HepG2 (cell line): ENCODE measurements at places on chromosomes 13 and 19. TPM values are rescaled to one million over a fixed set of nuclear protein-coding genes. Genes with fewer than 3 reads are reported as not detected.

DNA sequence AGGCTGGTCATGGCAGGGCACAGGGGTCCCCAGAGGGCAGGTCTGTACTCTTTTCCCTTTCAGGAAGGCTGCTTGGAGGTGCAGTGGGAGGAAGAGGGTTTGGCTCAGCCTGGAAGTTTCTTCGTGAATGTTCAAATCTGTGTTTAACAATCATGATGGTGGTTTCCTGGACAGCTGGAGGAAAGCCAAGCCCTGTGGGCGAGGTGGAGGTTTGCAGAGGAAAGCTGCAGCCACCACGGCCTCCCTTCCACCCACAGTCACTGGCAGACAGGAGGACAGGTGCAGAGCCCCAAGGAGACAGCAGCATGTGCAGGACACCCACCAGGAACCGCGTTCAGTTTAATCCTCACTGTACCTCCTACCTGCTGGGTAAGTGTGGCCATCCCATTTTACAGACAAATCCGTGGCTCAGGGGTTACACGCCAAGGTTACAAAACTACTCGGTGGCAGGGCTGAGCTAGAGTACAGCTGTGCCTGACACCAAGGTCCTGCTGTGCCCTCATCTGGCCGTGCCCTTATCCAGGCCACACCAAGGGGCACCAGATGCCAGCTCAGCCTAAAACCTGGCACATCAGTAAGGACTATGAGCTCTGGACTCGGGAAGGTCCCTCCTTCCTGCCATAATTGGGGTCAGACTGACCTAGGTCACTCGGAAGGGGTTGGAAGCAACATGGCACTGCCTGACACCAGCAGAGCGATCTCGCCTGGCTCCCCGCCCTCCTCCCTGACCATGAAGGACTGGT lies 34.1 kb downstream of the SUGP2 start:
- H3K36me3 ChIP-seq: peaks cover 32% of the 10 kb centered on the region
- no peaks in the 10 kb centered on the region for H3K27me3 ChIP-seq
- DNase-seq: no peak
- no peaks in the 10 kb centered on the region for H3K4me1 ChIP-seq

GRCh38 chr19:45446295-45446694 lies 21.5 kb upstream of the FOSB start:
- H3K36me3 ChIP-seq: no peaks in the 10 kb centered on the region
- H3K27me3 ChIP-seq: no peaks in the 10 kb centered on the region; the same call in 1 of the 2 replicates
- DNase-seq: peak; percentile 63
- no peak overlapping the region for H3K27ac ChIP-seq
- H3K4me3 ChIP-seq: no peak overlapping the region

DNA sequence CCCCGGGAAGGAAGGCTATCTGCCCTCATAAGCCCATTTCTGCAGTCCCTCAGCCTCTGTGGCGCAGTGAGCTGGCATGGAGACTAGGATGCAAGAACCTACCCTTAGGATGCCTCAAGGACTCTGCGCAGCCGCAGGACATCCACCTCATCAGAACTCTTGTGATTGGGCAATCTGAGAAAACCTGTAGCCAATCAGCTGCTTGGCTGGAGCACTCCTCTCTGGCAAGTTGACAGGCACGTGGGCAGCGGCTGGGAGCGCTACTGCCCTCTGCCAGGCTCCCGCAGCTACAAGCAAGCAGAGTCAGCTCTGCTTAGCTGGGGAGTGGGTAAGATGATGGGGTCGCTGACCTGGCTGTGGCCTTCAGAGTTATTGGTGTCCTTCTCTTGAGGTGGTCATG lies 1.5 kb upstream of the ECSIT start:
- no peaks in the 10 kb centered on the region for H3K27me3 ChIP-seq
- no peaks in the 10 kb centered on the region for H3K36me3 ChIP-seq
- H3K4me3 ChIP-seq: no peak overlapping the region
- peak; percentile 95 for DNase-seq
- H3K27ac ChIP-seq: no peak overlapping the region

GRCh38 chr13:50379584-50379983 lies 364.3 kb downstream of the KCNRG start:
- no peak overlapping the region for H3K4me3 ChIP-seq
- no peak for DNase-seq
- no peak overlapping the region for H3K27ac ChIP-seq
- no peaks in the 10 kb centered on the region for H3K36me3 ChIP-seq
- H3K4me1 ChIP-seq: peaks cover 17% of the 10 kb centered on the region

DNA sequence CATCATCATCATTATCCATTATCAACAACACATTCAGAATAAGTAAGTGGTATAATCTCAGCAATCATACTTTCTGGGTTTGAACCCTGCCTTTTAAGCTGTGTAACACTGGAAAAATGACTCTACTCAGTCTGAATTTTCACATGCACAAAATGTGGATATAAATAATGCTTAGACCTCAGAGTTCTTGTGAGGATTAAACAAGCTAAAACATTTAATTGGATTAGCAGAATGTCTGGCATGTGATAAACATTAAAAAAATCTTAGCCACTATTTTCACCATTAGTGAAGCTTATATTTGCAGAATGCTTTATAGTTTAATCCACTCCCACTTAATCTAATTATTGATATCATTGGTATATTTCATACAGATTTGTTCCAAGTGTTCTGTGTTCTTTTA lies 412.3 kb downstream of the RFC3 start:
- no peak overlapping the region for H3K27ac ChIP-seq
- no peak overlapping the region for H3K4me3 ChIP-seq
- no peaks in the 10 kb centered on the region for H3K36me3 ChIP-seq
- H3K4me1 ChIP-seq: no peaks in the 10 kb centered on the region
- H3K27me3 ChIP-seq: no peaks in the 10 kb centered on the region
- no peak for DNase-seq

- H3K36me3 ChIP-seq: peaks cover 2% of the 10 kb centered on the region; the same call in 1 of the 2 replicates
- no peaks in the 10 kb centered on the region for H3K4me1 ChIP-seq
- no peaks in the 10 kb centered on the region; the same call in 1 of the 2 replicates for H3K27me3 ChIP-seq
- H3K27ac ChIP-seq: no peak overlapping the region
Measured at GRCh38 chr13:72823724-72824123, 41.8 kb downstream of the PIBF1 start.

- H3K36me3 ChIP-seq: peaks cover 2% of the 10 kb centered on the region; the same call in 1 of the 2 replicates
- peak within 1 kb of the TSS; percentile 98 for H3K27ac ChIP-seq
- H3K27me3 ChIP-seq: no peaks in the 10 kb centered on the region; the same call in 2 of the 3 replicates
- DNase-seq: peak; percentile 70
- H3K4me1 ChIP-seq: peaks cover 51% of the 10 kb centered on the region
Measured at GRCh38 chr19:1248139-1248785, at the start of gene MIDN. TSS of gene MIDN (plus strand) at chr19:1248583. CDS start at chr19:1250297, 1,714 bp downstream.

DNA sequence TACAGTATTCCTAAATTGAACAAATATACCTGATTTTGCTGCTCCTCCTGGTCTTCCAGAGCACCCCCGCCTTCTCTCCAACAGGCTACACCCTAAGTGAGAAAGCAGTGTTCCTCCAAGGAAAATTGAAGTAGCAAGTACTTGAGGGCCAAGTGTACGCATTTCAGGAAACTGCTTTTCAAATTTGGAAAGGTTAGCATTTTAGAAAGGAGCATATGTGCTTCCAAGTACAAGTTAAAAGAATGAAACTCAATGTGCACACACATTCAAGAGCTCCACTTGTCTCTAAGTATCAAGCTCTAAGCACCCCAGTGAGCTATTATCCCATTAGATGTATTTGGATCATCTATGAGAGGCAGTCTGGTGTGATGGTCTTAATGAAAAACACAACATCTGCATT lies 25.8 kb downstream of the LHFPL6 start:
- DNase-seq: no peak
- H3K36me3 ChIP-seq: no peaks in the 10 kb centered on the region
- no peaks in the 10 kb centered on the region for H3K27me3 ChIP-seq
- H3K4me1 ChIP-seq: no peaks in the 10 kb centered on the region
- H3K4me3 ChIP-seq: no peak overlapping the region
- no peak overlapping the region for H3K27ac ChIP-seq

GRCh38 chr13:36673838-36674326 lies at the start of gene SERTM1:
TSS of gene SERTM1 (plus strand) at chr13:36674020. CDS start at chr13:36695079, 21,059 bp downstream.
- DNase-seq: no peak
- H3K4me3 ChIP-seq: no peak within 1 kb of the TSS
- H3K27ac ChIP-seq: no peak within 1 kb of the TSS
- H3K36me3 ChIP-seq: no peaks in the 10 kb centered on the region

GRCh38 chr13:22405891-22406290 lies 735.0 kb downstream of the FGF9 start:
- no peaks in the 10 kb centered on the region for H3K4me1 ChIP-seq
- DNase-seq: no peak
- H3K4me3 ChIP-seq: no peak overlapping the region
- no peak overlapping the region for H3K27ac ChIP-seq

DDA1 gene
- 17.5 and 24.5 TPM in 2 replicates for total RNA-seq

EEF1AKMT1 gene
- 16.1 and 23.5 TPM in 2 replicates for total RNA-seq

MZF1 gene
- 1.3 and 3.1 TPM in 2 replicates for total RNA-seq

MZT1 gene
- total RNA-seq: 17.2 and 28.2 TPM in 2 replicates
